ENCODE measurements at places on chromosomes 6 and 20. TPM values are rescaled to one million over a fixed set of nuclear protein-coding genes. Genes with fewer than 3 reads are reported as not detected.

DNA sequence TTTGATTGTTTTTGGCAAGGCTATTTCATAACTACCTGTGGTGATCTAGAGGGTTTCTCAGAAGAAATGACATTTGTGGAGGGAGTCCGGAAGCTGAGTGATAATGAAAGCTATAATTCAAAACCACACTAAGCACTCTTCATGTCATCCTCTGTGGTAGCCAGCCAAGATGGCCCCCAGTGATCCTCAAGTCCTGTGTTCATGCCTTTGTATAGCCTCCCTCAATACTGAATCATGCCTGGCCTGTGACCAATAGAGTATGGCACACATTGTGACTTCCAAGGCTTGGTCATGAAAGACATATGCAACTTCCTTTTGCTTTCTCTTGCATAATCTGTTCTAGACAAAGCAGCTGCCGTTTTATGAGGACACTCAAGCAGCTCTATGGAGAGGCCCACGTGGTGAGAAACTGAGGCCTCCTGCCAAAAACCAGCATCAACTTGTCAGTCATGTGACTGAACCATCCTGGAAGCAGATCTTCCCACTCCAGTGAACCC lies 12.8 kb upstream of the DNAAF9 start:
- DNase-seq, result no peak

- no peak for DNase-seq
Measured at GRCh38 chr6:34074064-34074742, 71.7 kb downstream of the GRM4 start.

The ADTRP gene
- total RNA-seq, result not detected

The GTSF1L gene
- not detected for total RNA-seq

- no peak for DNase-seq
Measured at GRCh38 chr6:14876778-14877613, 368.9 kb upstream of the JARID2 start.

DNA sequence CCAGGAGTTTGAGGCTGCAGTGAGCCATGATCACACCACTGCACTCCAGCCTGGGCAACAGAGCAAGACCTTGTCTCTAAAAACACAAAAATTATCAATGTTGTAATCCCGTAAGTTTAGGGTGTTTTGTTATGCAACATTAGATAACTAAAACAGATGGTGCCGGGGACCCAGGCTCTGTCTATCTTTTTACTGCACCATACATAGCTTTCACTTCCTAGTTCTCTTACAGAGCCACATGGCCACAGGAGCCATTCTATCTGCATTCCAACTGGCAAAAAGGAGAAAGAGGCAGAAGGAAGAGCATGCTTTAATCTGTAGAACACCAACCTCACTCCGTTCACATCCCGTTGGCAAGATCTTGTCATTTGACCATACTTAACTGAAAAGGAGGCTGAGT lies 5.4 kb upstream of the TCF15 start:
- DNase-seq, result no peak

GRCh38 chr6:37871616-37872372 lies 52.3 kb downstream of the ZFAND3 start:
- no peak for DNase-seq
